ENCODE measurements at places on chromosomes 7 and 10. TPM values are rescaled to one million over a fixed set of nuclear protein-coding genes. Genes with fewer than 3 reads are reported as not detected.

The FZD8 gene
- 31.7 TPM for total RNA-seq

The MEIG1 gene
- total RNA-seq: not detected

The HOXA1 gene
- 1.0 TPM for total RNA-seq

The CH25H gene
- total RNA-seq: 3.6 TPM

The EBLN1 gene
- total RNA-seq: not detected

The FKBP14 gene
- total RNA-seq: 8.5 TPM

The GHITM gene
- 208 TPM for total RNA-seq

The MPP7 gene
- total RNA-seq: 11.5 TPM

The CELF2 gene
- total RNA-seq: 4.0 TPM

The LAMB4 gene
- total RNA-seq: 0.13 TPM

The ABCA13 gene
- total RNA-seq: not detected

The ENTPD7 gene
- 18.4 TPM for total RNA-seq

The ACSM6 gene
- not detected for total RNA-seq

The CDHR3 gene
- 1.3 TPM for total RNA-seq

The OR6B1 gene
- total RNA-seq: not detected

The NUTM2E gene
- not detected for total RNA-seq

The NMT2 gene
- 46.1 TPM for total RNA-seq

The C10orf90 gene
- total RNA-seq: not detected

The AOAH gene
- total RNA-seq: 0.51 TPM

The BNIP3 gene
- total RNA-seq: 32.9 TPM

The DRGX gene
- total RNA-seq: not detected

The WNT8B gene
- under 0.01 TPM for total RNA-seq

The TRPV5 gene
- total RNA-seq: not detected
